ENCODE measurements at places on chromosomes 2 and 18.

DNA sequence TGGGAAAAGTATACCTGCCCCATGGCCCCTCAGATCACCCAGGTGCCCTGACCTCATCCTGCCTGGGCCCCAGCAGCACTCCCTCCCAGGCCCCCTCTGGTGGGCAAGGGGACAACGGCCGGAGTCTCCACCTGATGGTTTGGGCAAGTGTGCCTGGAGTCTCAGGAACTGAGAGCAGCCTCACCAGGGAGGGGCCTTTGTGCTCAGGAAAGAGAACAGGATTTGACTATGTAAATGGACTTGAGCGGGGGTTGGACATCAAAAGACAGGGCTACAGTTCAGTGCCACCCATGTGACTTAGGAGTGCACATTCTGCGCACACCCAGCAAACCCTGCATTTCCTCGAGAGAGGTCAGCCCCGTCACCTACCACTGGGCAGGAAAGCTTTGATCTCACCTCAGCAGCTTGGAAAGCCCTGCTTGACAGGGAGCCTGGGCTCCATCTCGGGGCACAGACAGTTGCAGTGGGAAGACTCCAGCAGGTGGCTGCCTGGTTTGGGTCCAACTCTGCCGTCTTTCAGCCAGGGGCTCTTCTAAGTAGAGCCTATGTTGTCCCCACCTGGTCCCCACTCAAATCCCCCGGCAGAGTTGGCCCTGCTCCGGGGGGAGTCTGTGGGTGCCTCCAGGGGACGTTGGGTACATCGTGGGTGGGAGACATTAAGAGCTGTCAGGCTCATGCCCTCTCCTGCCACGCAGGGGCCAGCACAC is 3.3 kb downstream of the INPP5D start:
- DNase-seq = no peak

GRCh38 chr2:241768850-241769249 is 7.8 kb upstream of the GAL3ST2 start:
- DNase-seq = no peak

- no peak for DNase-seq
These were observed 97.2 kb downstream of the SMAD7 start for GRCh38 chr18:48853588-48853987.

DNA sequence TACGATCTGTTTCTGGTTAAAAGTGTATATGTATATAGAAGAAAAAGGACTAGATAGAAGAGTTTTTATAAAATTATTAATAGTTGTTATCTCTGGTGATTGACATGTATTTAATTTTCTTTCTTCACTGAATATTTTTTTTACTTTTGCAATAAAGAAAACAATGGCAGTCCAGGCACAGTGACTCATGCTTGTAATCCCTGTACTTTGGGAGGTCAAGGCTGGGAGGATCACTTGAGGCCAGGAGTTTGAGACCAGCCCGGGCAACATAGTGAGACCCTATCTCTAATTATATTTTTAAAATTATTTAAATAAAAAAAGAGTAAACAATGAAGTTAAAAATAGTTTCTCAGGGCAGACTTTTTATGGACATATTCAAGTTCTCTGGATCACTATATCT is 114.7 kb downstream of the FAM117B start:
- no peak for DNase-seq

- peak; percentile 99 for DNase-seq
These were observed 97.2 kb upstream of the ZCCHC2 start for GRCh38 chr18:62425465-62426190.

DNA sequence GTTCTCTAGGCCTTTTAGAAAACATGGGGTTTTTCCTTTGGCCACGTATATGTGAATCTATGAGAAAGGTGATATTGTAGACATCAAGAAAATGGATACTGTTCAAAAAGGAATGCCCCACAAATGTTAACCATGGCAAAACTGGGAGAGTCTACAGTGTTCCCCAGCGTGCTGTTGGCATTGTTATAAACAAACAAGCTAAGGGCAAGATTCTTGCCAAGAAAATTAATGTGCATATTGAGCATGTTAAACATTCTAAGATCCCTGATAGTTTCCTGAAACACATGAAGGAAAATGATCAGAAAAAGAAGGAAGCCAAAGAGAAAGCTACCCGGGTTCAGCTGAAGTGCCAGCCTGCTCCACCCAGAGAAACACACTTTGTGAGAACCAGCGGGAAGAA is 64.9 kb downstream of the CYBRD1 start:
- DNase-seq = no peak

DNA sequence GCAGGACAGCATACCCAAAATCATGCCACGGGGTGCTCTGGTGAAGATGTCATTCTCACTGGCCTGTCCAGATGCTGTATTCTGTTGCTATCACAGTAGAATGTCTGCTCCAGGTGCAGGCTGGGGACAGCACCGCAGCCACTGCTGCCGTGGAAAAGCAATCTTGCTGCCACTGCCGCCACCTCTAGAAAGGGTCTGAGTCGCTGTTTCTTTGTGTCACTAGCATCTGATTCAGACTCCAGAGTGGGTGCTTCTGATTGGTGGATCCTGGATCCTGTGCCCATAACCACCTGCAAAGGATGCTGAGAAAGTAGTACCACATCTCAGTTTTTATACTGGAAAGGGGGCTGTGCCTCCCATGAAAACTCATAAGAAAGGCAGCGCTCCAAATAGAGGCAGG is 45.3 kb upstream of the CTLA4 start:
- no peak for DNase-seq

- peak; percentile 24 for DNase-seq
These were observed at the start of gene ACADL for GRCh38 chr2:210224941-210225672. Gene ACADL, minus strand, starts transcription at chr2:210225447. Its CDS starts 184 bp downstream, at chr2:210225263.

- DNase-seq = no peak
These were observed 35.1 kb downstream of the CAPN13 start for GRCh38 chr2:30772021-30772705.

DNA sequence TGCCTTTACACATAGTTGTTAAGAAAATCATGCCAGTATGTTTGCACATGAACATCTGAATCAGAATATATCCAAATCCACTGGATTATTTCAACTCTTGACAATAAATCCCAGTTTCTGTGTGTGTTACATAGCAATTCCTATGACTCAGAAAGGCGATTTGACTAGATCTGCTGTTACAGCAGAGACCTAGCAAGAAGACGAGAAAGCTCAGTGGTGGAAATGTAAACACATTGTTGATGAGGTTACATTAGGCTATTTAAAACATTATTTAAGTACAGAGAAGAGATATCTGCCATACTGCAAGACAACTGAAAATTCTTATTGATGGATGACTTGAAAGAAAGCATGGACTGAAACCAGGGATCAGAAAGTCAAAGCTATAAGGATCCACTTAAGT is 73.0 kb upstream of the SMIM21 start:
- no peak for DNase-seq

GRCh38 chr2:85385746-85386145 is 24.4 kb downstream of the CAPG start:
- no peak for DNase-seq

- DNase-seq = peak; percentile 26
These were observed 391.0 kb upstream of the LINC00305 start for GRCh38 chr18:64539847-64540246.

- no peak for DNase-seq
These were observed 126.5 kb downstream of the RNF144A start for GRCh38 chr2:7043690-7044089.

DNA sequence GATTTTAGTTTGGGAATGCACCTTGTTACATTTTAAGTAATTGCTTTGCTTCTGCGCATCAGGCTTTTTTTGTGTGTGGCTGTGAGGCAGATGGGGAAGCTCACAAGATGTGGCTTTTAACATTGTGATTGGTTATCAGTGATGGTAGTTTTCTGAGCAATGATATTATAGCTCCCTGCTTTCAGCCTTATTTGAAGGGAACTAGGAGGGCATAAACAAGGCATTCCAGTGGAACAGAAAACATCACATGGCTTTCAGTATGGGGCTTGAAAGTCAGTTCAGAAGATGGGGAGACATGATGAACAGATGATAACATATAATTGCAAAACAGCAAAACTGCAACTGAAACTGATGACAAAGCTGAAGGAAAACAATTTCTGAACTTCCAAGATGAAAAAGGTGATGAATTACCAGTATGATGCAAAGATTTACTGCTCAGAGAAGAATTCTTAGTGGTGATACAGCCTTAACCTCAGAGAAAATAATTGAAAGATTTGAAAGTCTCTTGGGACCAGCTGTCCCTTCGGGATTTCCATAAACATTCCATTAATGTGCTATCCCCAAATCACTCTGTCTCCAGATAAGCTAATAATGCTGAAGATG is 439.7 kb downstream of the RND3 start:
- DNase-seq = no peak

GRCh38 chr2:232444409-232445148 is 11.4 kb upstream of the ALPI start:
- DNase-seq = peak; percentile 56

- no peak for DNase-seq
These were observed 253.6 kb downstream of the LRRTM4 start for GRCh38 chr2:77268626-77269025.

Data from kidney capillary endothelial cell (primary cell).